Fibroblast of lung (primary cell): ENCODE measurements at places on chromosomes 1 and 21. TPM values are rescaled to one million over a fixed set of nuclear protein-coding genes. Genes with fewer than 3 reads are reported as not detected.

DNA sequence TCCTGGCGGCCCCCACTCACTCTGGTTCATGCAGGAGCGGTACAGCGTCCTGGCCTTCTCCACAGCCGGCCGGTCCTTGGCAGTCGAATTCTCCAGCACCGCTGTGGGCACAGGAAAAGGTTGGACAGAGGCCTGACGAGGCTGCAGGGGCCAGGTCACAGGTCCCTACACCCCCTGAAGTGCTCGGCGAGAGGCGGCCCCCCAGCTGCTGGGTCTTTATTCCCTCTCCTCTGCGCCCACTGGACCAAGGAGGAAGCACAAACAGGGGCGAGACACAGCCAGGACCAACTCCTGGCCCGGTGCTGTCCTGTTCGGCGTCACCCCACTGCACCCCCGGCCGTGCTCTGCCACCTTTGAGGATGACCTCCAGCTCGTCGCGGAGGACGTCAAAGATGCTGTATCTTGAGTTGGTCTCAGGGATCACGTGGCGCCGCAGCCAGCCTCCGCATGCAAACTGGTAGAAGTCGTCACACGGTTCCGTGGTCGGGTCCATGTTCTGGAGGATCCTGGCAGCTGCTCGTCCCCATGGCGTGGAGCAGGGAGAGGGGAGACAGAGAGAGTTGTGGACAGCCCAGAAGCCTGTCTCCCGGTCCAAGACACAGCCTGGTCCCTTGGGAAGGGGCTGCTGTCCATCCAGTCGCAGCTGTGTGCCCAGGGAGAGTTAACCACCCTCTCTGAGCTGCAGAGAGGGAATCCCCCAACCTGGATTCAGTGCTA, 22.9 kb downstream of the PRXL2B start:
- no peak for DNase-seq

- DNase-seq = peak; percentile 88
These were observed 56.3 kb upstream of the HTR1D start for GRCh38 chr1:23273450-23274133.

DNA sequence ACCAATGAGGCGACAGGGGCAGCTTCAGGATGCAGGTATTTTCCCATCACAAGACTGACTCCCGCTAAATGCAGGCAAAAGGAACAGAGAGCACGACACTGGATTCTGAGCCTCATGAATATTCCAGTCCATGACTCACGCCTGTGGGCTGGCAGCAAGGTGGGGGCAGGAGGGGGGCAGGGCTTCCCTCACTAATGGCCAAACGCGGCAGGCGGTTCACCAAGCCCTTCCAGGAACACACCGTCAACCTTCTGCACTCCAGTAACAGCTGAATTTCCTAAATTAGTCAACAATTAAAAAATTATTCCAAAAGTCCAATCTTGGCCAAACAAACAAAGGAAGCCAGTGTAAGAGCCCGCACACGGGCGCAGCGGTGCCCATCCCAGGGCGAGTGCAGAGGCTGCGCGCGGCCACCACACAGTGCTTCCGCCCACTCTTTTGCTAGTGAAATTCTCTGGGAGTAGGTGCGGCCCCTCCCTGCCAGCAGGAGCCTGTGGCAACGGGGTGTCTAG, 12.5 kb upstream of the GPR153 start:
- peak; percentile 83 for DNase-seq

- no peak for DNase-seq
These were observed 173.9 kb downstream of the RWDD3 start for GRCh38 chr1:95407886-95408291.

DNA sequence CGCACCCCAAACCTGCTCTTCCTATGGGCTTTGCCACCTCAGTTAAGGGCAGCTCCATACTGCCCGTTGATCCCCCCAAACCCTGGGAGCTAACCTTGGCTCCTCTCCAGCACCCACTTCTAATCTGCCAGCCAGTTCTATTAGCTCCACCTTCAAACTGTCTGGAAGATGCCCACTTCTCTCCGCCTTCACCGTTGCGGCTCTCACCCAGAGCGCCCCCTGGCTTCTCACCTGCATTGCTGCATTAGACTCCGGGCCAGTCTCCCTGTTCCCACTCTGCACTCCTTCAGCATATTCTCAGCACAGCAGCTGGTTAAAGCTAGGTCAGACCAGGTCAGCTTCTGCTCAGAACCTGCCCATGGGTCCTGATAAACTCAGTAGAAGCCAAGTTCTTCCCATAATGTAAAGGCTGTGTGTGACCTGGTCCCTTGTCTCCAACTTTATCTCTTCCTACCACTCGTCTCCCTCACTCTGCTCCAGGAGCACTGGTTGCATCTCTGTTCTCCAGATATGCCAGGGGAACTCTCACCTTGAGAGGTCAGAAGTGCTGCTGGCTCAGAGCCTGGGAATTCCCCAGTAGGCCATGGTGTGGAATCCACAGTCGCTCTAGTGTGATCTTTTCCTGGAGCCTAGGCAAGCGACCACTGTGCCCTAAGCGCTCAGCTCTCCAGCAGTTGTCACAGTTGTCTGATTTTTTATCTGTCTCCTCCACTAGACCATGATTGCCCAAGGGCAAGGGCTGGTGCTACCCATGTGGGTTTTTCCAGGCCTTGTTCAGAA, 150.3 kb downstream of the HMGB4 start:
- DNase-seq = no peak

DNA sequence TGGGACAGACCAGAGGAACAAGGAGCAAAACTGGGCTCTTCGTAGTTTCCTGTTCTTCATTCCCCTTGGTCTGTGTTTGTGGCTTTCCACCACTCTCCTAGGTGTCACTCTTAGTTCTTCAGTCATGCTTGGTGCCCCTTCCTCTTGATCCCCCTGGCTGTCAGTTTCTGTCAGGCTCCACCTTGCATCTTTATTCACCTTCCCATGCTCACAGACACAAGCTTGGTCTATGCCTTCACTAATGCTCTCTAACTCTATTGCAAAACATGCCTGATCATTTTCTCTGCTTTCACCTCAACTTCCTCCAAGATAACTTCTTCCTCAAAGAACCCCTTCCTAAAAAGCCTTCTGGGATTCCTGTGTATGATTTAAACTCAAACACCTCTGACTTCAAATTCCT, 122.9 kb downstream of the GLUL start:
- no peak for DNase-seq

GRCh38 chr1:26127235-26128163, 15.9 kb downstream of the PDIK1L start:
- DNase-seq = no peak

- peak; percentile 22 for DNase-seq
These were observed 6.3 kb downstream of the HPCA start for GRCh38 chr1:32892368-32893197.

- no peak for DNase-seq
These were observed 190.2 kb upstream of the ADAMTS5 start for GRCh38 chr21:27157097-27157496.

DNA sequence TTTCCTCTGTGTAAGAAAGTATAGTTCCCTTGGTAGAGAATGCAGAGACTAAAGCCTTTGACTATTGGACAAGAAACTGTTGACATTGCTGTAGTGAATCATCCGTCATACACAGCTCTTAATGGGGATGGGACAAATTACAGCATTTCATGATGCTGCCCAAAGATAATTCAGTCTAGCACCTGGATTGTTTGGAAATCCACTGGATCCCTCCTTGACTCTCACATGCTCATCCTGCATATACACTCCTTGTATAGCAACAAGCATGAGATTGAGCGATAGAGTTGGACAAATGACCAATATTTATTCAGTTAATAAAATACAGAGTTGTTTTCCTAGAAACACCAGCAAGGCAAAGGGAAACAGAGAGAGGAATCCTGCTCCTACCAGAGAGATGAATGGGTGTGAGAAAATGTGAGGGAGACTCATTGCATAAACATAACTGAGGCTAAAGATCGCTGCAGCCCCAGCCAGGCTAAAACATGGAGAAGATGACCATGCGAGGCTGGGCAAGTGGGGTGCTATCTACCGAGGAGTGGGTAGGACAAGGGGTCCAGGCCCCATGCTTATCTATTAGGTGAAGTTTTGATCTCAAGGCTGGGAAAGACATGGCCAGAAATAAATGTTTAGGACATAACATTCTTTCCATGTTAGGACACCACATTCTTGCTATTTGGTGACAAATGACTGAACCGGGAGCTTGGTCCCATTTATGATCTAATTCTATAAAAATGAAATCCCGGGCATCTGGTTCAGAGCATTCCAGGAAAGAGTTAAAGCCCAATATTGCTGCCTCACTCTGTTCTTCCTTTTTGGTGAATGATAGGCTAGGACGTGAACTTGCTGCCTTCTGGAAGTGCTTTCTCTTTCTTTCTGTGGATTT, 153.2 kb downstream of the TGFB2 start:
- peak; percentile 31 for DNase-seq

GRCh38 chr21:44337449-44337848, 1.7 kb downstream of the CFAP410 start:
- DNase-seq = no peak

DNA sequence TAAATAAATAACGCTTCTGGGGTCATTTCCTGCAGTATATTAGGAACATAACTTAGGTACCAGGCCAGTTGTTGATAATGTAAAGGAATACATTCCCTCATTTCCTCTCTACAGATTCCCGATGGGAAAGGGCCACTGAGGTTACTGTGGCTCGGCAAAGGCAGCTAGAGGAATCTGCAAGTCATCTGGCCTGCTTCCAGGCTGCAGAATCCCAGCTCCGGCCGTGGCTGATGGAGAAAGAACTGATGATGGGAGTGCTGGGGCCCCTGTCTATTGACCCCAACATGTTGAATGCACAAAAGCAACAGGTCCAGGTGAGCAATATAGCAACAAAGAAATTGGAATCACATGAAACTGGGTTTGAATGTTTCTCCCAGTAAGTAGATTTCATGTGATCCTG, 109.6 kb upstream of the BMP8A start:
- DNase-seq = peak; percentile 40

- DNase-seq = peak; percentile 45
These were observed 3.0 kb downstream of the ARTN start for GRCh38 chr1:43936431-43937151.

DNA sequence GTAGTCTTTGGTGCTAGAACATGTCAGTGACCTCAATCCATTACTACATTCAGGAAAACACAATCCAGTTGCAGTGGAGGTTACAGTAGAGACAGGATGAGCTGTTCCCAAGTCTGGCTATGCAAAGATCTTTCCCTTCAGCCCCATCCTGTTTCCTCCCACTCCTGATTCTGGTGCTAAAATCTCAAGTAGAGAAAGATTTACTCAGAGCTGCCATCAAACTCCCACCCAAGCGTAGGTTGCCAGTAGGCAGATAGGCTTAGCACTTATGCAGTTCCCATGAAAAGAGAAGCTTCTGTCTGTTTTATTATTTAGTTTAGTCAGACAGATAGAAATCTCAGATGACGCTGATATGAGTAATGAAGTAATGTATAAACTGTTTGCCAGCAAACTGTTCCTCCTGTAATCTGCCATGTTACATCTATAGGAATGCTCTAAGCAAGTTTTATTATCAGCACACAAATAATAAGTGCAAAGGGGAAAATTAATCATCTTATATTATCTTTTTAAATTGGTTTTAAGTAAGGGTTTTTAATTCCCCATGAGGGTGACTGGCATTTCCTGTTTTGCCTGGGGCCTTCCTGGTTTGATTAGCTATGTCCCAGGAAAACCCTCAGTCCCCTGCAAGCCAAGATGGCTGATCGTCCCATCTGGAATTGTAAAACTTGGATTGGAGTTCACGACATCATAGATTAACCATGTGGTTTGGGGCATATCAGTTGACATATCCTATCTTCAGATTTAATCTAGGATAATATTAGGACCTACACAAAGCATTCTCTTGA, 188.3 kb upstream of the PALMD start:
- DNase-seq = peak; percentile 83

DNA sequence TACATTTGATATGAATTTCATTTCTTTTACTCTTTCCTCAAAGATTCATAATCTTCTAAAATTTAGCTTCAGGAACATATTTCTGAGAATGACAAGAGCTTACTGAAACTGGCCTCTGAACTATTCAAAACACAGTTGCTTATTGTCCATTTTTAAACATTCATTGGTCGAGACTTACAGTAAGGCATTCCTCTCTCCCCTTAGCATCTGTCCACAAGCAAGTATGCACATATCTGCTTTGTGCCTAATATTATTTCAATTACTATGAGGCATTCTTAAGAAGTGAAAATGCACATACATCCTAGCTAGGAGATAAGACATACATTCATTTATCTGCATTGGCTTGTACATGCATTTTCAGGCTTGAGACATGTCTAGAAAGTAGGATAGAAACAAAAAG, 488.7 kb downstream of the PTBP2 start:
- no peak for DNase-seq

DNA sequence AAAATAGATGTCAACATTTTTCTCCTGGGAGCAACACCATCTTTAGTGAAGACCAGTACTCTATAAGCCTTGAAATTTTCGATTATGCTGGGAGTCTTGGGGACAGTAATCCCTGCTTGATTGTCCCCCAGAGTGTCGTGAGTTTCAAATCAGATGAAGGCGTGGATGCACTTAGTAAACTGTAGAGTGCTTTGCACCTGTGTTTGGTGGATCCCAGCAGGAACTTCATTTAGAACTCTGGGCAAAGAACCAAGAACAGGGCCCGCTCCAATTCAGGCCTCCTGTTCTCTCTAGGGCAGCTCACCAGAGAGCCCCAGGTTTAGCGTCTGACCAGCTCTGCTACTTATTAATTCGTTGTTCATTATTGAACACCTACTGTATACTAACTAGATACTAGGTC, 1.5 kb downstream of the GPX7 start:
- no peak for DNase-seq

DNA sequence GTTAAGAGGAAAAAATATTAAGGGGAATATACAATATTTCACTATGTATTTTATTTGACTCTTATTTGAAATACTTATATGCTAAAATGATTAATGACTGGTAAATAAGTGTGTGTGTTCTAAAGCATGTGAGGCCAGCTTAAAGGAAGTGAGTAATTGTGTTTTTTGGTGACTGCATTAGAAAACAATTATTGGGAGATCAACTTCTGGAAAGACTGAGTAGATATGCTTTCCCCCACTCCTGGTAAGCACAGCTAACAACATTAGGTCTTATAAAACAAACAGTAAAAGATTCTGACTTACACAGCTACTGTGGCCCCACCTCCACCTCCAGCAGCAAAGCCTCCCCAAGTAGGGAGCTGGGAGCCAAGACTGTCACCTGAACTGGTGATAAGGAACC, 403.0 kb downstream of the SRGAP2C start:
- DNase-seq = no peak

- no peak for DNase-seq
These were observed 28.5 kb downstream of the HUNK start for GRCh38 chr21:31901315-31901714.

- DNase-seq = no peak
These were observed 3.5 kb downstream of the TIE1 start for GRCh38 chr1:43304314-43304681.

The RNU1-1 gene
- under 0.01 and 3,997 TPM in 2 replicates for total RNA-seq

The RNU5D-1 gene
- total RNA-seq = not detected in 2 replicates

The GJC2 gene
- total RNA-seq = 6.7 and 13.4 TPM in 2 replicates

The DSCAM gene
- total RNA-seq = under 0.01 TPM in 1 of 2 replicates, not detected in the other

The HAO2 gene
- total RNA-seq = not detected in 2 replicates

The PERM1 gene
- 0.17 TPM in 1 of 2 replicates, not detected in the other for total RNA-seq

The HPDL gene
- total RNA-seq = 0.17 and 0.26 TPM in 2 replicates
